ENCODE measurements at places on chromosomes 12 and 14.
A peak's percentile ranks its signal among the peaks of the same experiment; 100 is the strongest.

DNA sequence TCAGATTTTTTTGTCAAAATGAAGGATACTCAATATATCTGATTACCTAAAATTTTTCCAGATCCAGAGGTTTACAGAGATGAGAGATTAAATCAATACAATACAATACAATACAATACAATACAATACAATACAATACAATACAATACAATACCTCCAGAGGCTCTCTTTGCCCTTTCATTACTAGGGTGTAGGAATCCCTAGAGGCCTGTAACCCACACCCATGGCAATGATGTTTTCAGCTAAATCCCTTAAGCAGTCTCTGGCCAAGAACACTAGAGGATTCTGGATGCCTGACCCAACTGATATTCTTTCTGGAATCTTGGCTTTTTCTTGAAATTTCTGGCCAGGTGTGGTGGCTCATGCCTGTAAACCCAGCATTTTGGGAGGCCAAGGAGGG, 23.7 kb upstream of the AEBP2 start:
- no peak for DNase-seq

GRCh38 chr12:50637870-50638481, 125.9 kb upstream of the ATF1 start:
- DNase-seq: no peak

GRCh38 chr12:12598864-12599263, 12.8 kb upstream of the CREBL2 start:
- DNase-seq: no peak

- peak; percentile 34 for DNase-seq
Observed at GRCh38 chr12:67355428-67356379, 86.5 kb downstream of the CAND1 start.

DNA sequence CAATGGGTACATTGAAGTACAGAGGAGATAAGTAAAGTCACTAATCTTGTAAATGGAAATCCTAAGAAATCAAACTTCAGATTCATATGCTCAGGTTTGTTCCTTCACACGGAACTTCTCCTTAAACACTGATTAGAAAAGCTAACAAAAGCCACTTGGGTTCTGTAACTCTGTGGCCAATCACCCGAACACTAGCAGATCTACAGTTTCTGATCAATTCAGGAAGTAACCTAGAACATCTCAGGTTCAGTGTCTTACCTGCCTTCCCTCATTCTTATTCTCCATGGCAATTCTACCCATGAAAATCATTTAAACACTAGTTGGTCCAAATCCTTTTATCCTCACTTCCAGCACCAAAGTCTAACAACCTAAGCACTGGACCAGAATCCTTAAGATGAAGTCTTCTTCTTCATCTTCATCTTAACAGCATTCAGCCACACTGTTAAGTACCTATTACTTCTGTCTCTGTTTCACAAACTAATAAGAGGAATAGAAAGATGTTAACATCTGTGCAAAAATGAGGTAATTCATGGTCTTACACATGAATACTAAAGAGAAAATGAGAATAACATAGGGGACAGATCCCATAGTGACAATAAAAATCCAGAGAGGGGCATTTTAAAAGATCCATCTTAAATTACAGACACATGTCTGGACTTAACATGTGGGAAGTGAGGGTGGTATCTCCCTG, 184.5 kb downstream of the SSPN start:
- DNase-seq: no peak

DNA sequence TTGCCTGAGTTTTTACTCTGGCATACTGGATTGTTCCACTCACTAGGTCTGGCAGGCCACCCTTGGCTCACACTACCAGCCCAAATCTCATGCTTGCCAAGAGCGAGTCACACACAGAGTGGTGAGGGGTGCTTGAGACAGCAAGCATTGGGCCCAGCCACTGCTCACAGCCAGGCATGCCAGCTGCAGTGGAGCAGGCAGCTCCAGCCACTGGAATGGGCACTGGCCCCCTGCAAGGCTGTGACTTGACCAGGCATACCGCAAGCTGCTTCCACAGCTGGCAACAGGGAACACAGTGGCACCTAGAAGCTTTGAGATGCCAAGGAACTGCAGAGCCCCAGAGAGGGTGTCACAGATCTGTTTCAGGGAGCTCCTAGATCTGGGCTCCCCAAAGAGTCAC, 488.5 kb downstream of the LRFN5 start:
- DNase-seq: no peak

- DNase-seq: no peak
Observed at GRCh38 chr12:33690562-33690961, 250.9 kb upstream of the SYT10 start.

DNA sequence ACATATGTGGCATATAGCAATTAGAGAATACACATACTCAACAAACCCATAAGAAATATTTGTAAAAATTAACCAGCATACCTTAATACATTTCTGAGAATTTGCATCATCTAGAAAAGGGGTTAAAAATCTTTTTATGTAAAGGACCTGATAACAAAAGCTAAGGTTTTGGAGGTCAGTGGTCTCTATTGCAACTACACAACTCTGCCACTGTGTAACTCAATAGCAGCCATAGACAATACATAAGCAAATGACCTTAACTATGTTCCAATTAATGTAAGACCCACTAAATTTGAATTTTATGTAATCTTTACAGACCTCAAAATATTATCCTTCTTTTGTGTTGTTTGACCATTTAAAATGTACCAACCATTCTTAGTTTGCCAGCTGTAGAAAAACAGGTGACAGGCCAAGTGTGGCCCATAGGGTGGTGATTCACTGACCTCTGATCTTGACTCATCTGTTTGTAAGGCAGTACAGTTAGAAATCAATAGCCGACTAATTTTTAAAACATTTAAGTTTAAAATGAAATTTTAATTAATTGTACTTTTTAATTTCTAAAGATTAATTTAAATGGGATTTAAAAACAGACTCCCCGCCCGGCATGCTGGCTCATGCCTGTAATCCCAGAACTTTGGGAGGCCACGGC, 7.4 kb upstream of the EPS8 start:
- peak; percentile 81 for DNase-seq

GRCh38 chr14:20683891-20684661, at the start of gene RNASE4:
TSS of gene RNASE4 (plus strand) at chr14:20684560. CDS start at chr14:20699372, 14,812 bp downstream.
- peak; percentile 89 for DNase-seq

DNA sequence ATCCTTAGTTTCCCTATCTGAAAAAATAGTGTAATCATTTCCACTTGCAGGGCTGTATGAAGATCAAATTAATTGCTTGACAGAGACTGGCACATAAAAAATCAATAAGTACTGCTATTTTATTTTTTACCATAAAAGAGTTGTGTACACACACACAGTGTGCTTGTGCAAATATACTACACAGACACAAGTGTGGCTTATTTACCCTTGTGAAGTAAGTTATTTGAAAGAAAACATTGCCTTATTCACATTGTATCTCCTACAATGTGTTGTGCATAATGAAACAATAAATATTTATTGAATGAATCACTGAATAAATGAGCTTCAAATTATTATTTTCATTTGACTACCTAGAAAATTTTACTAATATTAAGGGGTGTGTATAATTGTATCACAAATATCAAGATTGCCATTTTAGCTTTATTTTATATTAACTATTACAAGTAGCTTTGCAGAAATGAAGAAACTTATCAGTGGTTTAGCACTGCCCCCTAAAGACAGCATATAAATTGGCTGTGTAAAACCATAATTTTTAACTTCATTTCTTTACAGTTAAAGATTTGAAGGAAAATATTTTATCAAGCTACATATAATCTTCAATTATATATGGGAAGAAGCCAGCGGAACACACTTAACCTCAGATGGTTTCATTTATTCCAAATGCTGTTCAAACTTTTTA, 11.3 kb downstream of the GARIN6 start:
- DNase-seq: no peak

DNA sequence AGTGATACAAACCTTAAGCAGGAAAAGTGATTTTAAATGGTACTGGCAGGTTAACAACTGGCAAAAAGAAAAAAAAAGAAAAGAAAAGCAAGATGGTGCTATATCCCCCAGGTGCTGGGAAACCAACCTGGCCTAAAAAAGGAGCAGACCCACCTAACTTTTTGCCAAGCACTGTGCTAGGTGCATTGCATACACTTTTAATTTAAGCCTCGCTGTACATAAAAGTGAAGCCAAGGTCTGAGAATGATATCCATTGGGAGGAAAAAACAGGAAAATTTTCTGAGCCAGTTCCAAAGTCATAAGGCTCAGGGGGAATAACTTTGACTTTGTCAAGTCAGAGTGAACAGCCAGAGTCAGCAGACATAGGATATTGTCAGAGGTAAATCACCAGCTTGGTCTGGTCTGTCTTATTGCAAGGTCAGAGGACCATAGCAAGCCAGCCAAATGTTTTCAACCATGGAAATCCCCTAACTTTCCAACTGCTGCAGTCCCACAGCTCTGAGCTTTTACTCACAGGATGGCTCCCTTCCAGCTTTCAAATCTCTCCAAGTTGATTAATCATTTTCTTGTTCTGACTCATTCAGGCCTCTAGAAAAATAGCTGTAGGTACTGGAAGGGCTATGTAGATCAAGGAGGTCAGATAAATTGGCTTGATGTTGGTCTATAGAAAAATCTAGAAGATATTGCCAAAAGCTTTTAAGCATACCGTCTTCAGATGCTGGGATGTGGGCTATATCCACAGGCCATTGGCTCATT, 412.9 kb downstream of the RAD51B start:
- DNase-seq: peak; percentile 97

DNA sequence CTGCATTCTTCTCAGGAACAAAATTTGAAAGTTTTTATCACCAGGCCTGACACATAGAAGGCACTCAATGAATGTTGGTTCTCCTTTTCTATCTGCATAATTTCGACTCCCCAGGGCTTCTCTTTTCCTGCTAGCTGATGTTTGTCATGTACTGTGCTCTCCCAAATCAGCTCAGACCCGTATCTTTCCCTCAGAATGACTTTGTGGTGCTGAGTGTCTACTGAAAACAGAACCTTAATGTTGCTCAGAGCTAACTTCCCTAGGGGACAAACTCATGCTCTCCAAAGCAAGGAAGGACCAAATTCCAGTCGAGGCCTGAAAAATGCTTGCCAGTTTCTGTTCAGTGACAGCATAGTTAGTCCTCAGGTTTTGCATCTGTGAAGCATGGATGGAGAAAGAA, 1.9 kb downstream of the ARHGDIB start:
- DNase-seq: no peak

GRCh38 chr14:65491274-65491673, 78.7 kb downstream of the FUT8 start:
- no peak for DNase-seq

- no peak for DNase-seq
Observed at GRCh38 chr12:2974560-2974971, 15.4 kb downstream of the TEAD4 start.

GRCh38 chr14:65637780-65638179, 225.2 kb downstream of the FUT8 start:
- no peak for DNase-seq

GRCh38 chr12:47387994-47388393, 308.2 kb upstream of the AMIGO2 start:
- DNase-seq: no peak

GRCh38 chr14:37708481-37708880, 113.1 kb downstream of the TTC6 start:
- DNase-seq: no peak

DNA sequence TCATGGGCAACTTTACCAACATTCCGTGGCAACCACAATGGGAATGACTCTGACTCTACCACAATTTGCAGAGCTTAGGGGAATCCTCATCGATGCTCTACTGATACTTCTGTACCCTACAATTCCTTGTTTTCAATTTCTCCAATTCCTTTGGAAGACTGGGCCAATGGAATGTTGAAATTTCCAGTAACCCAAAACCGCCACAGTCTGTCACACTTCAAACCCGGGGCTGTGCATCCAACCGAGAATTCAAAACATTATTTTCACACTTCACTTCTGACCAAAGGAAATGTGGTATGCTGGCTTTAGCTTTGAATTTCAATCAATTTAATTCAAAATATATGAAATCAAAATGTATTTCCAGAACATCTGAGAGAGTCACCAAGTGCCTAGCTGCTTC, 951.4 kb downstream of the VRK1 start:
- DNase-seq: no peak

- peak; percentile 77 for DNase-seq
Observed at GRCh38 chr12:132144115-132144809, at the start of the genes DDX51 and NOC4L. TSS of gene DDX51 (minus strand) at chr12:132144319. CDS start at chr12:132144296, 23 bp downstream. TSS of gene NOC4L (plus strand) at chr12:132144457. CDS start at chr12:132144489, 32 bp downstream.

DNA sequence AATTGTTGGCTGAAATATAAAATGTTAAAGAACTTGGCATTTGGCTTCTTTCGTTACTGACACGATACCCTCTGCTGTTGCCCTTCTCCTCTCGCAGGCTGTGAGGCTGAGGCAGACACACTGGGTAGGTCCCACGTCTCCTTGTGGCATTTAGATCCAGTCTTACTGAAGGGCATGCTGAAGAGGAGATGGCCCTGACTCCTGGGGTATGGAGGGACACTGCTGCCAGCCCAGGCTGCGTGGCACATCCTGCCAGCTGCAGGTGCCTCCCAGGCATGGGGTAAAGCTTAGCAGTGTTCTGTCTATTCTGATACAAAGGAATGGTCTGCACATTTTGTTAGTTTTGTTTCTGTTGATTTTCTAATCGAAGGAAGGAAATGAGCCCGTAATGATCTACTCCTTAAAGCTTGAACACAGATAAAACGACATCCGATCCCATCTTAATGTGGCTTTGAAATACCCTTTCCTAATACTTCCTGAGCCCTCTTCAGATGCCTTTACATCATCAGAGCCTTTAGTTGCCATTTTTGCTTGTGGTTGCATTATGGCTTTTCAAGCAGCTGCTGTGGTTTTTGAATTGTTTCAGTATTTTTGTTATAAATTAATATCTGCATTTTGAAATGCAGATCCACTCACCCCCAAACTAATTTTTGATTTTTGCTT, 61.1 kb downstream of the WDR20 start:
- no peak for DNase-seq

GRCh38 chr12:998020-998874, 7.2 kb downstream of the ERC1 start:
- no peak for DNase-seq

DNA sequence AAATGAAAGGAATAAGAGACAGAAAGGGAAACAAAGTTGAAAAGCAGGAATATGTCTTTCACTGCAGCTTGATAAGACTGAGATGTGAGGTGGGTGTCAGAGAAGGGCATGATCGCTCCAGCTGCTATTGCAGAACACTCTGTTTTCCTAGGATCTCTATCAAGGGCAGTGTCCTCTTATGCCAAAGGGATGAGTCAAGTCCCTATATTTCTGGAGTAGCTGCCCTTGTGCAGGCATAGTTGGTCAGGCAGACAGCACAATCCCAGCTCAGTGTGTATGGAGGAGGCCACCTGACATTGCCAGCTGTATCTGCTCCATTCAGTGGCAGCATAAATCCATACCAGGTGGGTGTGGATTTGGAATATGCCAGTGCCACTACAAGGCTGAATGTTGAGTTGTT, 101.6 kb downstream of the DAD1 start:
- no peak for DNase-seq

GRCh38 chr14:29475641-29476040, 452.0 kb downstream of the PRKD1 start:
- no peak for DNase-seq

DNA sequence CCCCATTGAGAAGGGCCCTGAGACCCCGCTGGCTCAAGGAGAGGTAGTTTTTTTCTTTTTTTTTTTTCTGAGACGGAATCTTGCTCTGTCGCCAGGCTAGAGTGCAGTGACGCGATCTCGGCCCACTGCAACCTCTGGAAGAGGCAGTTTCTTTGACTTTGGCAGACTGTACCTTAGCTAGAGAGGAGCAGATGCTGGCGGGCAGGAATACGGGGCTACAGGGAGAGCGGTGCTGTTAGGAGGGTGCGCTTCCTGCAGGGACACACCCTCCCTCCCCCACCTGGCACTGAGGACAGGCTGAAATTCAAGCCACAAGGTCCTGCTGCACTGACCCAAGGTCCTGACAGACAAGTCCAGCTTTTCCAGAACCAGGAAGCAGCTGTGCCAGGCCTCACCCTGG, 32.2 kb upstream of the NUDT14 start:
- no peak for DNase-seq

Data from HS-27A (cell line).